ENCODE measurements at places on chromosomes 4 and X.
A peak's percentile ranks its signal among the peaks of the same experiment; 100 is the strongest.

DNA sequence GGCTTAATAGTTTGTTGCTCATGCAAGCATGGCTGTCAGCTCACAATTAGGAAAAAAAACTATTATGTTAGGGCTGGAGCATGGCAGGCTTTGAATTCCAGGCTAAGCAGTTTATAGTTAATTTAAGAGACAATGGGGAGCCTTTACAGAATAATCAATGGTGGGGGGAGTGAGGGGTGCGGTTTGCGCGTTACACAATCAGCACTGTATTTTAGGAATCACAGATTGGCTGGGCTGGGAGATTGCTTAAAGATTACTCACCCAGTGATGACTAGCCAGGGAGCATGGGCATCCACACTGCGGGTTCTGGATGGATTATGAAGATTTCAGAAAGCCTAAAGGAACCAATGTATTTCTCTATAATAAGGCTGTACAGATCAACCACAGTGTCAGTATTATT, 186.6 kb downstream of the SOX3 start:
- DNase-seq = no peak

- no peak for DNase-seq
These were observed 26.7 kb downstream of the BCLAF3 start for GRCh38 chrX:19964017-19964710.

DNA sequence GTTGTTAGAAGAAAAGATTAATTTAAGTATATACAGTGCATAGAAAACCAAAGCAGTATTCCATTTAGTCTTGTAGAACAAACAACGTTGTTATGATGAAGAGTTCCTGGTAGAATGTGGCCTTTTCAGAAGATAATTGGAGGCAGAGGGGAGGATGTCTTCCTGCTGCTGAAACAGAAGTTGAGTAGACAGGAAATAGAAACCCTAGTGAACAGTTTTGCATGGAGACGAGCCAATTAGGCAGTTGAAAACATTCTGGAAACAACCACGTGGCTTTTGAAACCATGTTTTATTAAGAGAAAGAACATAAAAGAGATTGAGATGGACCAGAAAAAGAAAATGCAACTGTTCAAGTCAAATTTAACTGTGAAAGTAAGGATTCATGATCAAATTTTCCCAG, 325.2 kb downstream of the CAMK2D start:
- no peak for DNase-seq

DNA sequence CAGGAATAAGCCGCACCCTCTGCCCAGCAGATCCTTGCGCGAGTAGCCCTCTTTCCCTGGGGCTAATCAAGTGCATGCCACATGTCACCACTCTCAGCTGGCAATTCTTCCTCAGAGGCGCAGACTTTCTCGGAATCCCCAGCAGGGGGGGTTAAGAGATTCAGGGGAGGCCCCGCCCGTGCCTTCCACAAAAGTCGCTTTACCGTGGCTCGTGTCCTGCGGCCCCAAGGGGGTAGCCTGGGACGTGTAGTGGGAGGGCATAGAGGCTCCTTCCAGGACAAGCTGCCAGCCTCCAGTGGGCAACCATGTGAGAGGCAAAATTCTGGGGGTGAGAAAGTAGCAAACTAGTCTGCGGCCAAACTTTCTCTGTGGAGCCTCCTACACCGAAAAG, 652 bp downstream of the SRPX start:
- no peak for DNase-seq

GRCh38 chr4:151744614-151745013, 16.2 kb downstream of the GATB start:
- no peak for DNase-seq

DNA sequence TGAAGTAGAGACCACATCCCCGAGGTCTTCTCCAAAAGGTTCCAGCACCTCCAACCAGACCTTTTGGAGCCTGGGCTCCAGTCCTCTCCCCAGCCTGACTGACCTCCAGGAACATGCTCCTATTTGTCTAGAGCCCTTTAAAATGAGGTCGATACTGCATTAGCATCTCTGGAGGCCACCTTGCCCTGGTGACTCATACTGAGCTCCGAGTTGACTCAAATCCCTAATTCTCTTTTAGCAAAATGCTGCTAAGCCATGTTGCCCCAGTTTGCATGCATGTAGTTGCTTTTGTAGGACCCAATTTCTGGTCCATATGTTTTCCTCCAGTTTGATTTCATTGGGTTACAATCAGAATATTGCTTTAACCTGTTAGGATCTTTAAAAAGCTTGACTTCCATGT, 43.5 kb upstream of the CITED1 start:
- DNase-seq = no peak

DNA sequence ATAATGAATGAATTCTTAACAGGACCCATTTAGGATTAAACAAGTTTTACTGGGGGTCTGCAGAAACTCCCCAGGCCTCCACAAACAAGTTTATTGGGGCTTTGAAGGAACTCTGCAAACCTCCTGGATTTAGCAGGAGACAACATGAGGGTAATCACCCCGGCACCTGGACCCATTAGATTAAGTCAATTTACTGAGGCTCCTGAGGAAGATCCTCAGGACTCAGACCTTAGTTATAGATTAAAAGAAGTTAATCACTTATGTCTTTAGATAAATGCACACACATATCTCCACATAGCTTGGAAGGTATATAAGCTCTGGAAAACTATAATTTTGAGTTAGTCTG, 29.4 kb downstream of the XG start:
- DNase-seq = no peak

GRCh38 chr4:15794905-15795304, 16.8 kb downstream of the CD38 start:
- DNase-seq = no peak

GRCh38 chrX:44914532-44915198, 41.7 kb downstream of the KDM6A start:
- no peak for DNase-seq

DNA sequence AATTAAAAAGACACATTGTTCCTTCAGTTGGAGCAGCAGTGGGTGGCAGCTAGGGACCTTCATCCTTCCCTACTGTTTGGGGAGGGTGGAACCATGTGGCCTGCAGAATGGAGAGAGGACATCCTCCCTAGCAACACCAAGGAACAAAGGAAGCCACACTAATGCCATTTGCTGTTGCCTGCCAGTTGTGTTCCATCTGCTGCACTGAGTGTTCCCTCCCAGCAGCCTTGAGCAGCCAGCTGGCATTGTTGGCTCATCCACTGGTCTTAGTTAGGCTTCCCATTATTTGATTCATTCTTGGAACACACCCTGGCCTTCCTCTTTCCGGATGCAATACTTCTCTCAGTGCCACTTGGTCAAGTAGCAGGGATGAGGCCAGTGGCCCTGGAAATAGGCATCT, 25.0 kb upstream of the HMGB3 start:
- no peak for DNase-seq

GRCh38 chr4:76782837-76783236, 115.1 kb downstream of the SOWAHB start:
- DNase-seq = no peak

DNA sequence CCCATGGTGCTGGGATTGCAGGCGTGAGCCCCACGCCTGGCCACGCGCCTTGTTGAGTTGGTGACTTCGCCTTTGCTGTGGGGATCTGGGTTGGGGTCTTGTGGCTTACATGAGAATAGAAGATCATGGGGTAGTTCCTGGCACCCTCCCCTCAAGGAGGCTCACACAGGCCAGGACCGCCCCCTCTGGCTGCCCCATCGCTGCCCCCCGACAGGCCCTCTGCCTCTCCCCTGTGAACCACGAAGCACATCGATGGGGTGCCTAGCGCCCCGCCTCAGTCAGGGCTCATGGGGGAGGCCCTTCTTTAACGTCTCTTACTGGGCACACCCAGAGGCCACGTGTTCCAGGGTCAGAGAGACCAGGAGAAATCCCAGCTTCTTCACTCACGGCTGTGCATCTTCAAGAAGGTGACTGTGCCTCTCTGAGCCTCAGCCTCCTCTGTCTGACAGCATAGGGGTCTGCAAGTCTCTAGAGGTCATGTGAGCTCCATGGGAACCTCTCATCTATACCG, 23.6 kb upstream of the SPON2 start:
- DNase-seq = no peak

GRCh38 chr4:15765910-15766697, 12.0 kb upstream of the CD38 start:
- DNase-seq = peak; percentile 60

GRCh38 chr4:73871511-73872310, 2.5 kb downstream of the CXCL1 start:
- no peak for DNase-seq

DNA sequence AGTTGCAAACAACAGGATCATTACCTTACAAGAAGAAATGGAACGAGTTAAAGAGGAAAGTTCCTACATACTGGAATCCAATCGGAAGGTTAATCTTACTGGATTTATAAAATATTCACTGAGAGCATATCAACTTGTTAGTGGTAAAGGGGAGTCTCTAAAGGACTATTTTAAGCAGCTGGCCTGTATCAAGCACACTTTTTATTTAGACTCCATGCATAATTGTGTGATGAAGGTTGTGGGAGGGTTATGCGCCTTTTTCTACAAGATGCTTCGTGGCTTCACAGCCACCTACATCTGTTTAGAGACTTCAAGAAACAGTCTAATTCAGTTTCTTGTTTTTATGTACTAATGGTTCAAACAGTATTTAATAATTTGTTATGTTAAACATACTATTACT, 56.6 kb downstream of the GRSF1 start:
- no peak for DNase-seq

DNA sequence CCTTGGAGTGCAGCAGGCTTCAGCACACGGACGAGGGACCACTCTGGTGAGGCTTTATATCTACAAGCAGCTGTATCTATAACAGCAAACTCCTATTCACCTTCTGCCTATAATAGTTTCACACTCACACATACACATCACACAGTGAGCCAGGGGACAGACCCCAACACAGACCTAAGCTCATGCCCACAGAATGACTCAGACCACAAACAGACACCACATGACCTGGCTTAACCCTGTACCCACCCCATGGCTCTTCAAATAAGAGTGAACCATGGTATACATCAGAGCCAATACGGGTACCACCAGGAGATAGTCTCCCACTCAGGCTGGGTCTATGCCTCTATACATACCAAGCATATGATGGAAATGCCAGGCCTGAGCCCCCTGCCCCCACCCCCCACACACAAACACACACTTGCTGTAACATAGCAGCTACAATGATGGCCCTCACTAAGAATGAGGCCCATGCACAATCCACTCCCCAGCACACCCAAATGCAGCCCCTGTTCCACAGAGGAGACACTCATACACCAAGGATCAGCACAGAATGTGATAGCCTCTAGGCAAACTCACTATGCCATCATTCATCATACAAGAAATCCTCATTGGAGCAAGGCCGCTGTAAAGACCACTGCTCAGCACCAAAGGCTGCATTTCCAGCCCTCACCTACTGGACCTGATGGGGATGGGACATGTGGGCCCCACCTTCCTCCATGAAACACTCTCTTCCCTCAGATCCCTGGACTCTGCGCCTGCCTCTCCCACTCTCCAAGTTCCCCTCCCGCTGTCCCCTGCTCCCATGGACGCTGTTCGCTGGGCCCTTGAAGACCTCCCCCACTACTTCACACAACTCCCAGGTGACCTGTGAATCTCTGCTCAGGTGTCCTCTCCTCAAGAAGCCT, 62.1 kb upstream of the XIAP start:
- DNase-seq = no peak

GRCh38 chr4:15400981-15401671, 26.7 kb upstream of the C1QTNF7 start:
- DNase-seq = peak; percentile 17

DNA sequence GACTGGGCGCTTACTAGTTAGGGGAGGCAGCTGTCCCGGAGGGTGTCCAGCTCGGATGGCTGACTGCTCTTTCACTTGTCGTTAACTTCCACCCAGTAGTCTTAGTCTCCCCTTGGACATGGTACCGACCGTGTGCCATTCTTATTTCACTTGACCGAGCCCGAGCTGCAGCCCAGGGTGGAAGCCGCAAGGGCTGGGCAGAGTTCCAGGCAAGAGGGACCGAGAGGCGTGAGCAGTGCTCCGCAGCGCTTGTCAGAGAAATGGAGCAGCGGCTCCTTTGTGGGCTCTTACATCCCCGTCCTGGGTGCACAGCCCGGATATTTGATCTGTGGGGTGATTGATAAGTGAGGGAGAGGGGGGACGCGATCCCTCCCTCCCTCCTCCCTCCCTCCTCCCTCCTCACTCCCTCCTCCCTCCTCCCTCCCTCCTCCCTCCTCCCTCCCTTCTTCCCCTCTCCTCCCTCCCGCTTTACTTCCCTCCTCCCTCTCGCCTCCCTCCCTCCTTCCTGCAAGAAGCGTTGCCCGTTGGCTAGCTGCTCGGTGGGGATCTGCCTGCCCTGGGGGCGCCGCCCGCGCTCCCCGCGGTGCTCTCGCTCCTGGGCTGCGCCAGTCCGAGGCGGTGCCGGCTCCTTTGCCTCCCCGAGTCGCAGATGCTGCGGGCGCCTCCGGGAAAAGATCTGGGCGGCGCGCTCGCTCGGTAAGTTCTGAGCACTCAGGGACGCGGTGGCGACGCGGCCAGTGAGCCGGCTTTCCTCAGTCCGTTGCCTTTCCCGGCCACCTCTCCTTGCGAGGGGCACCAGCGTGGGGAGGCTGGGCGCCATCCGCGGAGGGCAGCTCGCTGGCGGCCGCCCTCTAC, at the start of gene SLITRK2:
TSS of gene SLITRK2 (plus strand) at position 499 of the 855 bp plus-strand sequence. CDS start 4,597 bp downstream, outside the sequence.
- no peak for DNase-seq

- no peak for DNase-seq
These were observed 190.6 kb downstream of the GC start for GRCh38 chr4:71593311-71593710.

- no peak for DNase-seq
These were observed 3.7 kb downstream of the KLB start for GRCh38 chr4:39410415-39410814.

DNA sequence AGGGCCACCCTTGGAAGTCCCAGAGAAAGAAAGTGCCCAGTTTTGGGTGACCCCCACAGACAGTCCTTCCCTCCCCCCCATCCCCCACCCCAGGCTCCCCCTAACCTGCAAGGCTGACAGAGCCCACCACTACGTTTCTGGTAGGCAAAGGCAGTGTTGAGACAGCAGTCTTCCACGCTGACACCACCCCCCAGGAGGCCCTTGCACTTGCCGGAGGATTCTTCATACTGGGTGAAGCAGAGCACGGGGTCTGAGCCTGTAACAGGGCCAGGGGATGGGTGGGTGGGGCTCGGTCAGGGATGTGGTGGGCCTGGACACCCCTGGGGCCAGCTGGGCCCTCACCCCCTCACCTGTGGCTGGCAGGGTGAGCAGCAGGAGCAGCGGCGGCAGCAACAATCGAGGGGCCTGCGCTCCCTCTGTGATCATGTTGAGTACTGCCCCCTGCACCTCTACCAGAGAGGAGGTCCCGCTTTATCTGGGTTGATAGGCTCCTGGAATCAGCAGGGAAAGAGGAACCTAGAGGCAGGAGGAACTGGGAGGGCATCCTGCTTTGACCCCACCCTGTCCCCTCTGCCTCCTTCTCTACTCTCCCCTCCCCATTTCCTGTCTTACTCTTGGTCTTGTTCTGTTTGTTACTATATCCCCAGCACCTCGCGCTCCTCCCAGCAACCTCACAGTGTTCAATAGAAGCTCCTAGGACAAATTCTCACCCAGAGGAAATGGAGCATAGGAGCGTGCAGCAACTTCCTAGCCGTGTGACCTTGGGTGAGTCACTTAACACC, at the start of gene CFP:
TSS of gene CFP (minus strand) at position 512 of the 782 bp plus-strand sequence. CDS start at position 426, 86 bp downstream.
- peak; percentile 37 for DNase-seq

Measured in CD8-positive, alpha-beta T cell (primary cell).